Heart right ventricle (tissue), 16 donors: ENCODE measurements at places on chromosomes 7 and 10.

GRCh38 chr7:155729847-155730246, 82.4 kb downstream of the SHH start:
- H3K36me3 ChIP-seq = no peaks in the 10 kb centered on the region
- DNase-seq = no peak
- H3K4me1 ChIP-seq = peaks cover 8% of the 10 kb centered on the region
- no peaks in the 10 kb centered on the region for H3K27me3 ChIP-seq
- no peak overlapping the region for H3K4me3 ChIP-seq

GRCh38 chr10:79336739-79337138, 10.5 kb upstream of the PPIF start:
- H3K27me3 ChIP-seq = no peaks in the 10 kb centered on the region
- H3K4me1 ChIP-seq = no peaks in the 10 kb centered on the region
- H3K36me3 ChIP-seq = no peaks in the 10 kb centered on the region
- no peak overlapping the region for H3K4me3 ChIP-seq
- no peak for DNase-seq
- no peak overlapping the region for H3K27ac ChIP-seq

DNA sequence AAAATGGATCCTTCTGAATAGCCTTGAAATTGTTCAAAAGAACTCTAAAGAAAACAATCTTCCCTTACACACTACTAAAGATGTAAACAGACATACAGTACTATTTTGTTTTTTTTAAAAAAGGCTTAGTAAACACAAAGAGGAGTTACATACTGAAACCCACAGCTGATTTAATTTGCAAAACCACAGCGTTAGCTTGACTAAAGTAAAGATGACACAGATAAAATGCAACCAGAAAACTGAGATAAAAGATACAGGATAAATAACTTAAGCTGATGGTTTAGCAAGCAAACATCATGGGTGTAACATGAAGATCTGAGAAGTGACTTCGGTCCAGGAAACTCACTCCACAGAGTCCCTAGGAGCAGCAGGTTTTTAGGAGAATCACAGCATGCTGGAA, 21.8 kb downstream of the PRKCQ start:
- no peak for DNase-seq
- H3K4me3 ChIP-seq = no peak overlapping the region
- H3K27ac ChIP-seq = no peak overlapping the region
- no peaks in the 10 kb centered on the region for H3K36me3 ChIP-seq

- no peaks in the 10 kb centered on the region for H3K27me3 ChIP-seq
- DNase-seq = no peak
- no peak overlapping the region for H3K27ac ChIP-seq
- H3K4me3 ChIP-seq = no peak overlapping the region
These were observed 40.9 kb downstream of the CCNY start for GRCh38 chr10:35377050-35377728.

DNA sequence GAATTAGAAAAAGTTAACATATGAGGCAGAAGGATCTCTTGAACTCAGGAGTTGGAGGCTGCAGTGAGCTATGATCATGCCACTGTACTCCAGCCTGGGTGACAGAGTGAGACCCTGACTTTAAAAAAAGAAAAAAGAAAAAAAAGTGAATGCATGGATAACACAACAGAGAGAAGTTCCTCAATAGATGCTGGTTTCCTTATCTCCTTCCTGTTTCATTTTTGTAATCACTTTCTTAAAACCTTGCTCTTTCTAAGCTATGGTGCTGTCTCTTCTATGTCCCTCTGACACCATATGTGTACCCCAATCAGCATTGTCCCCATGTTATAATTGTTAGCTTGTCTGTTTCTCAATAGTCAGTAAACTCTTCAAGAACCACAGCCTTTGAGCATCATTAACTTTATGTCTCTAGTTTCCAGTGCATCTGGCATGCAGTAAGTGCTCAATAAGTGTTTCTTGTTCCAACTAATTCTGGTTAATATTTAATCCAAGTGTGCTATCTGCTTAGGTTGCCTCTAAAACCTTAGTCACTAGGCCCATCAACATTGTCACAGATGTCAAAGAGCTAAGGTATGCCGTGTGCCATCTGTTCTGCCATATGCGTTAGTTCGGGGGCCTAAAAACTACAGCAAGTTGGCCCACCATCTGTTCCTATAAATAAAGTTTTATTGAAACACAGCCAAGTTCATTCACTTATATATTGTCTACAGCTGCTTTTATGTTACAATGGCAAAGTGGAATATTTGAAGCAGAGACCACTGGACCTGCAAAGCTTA, 36.2 kb downstream of the MPP7 start:
- H3K27ac ChIP-seq = no peak overlapping the region
- H3K4me3 ChIP-seq = no peak overlapping the region
- H3K27me3 ChIP-seq = no peaks in the 10 kb centered on the region
- H3K36me3 ChIP-seq = no peaks in the 10 kb centered on the region

- DNase-seq = no peak
- H3K4me1 ChIP-seq = peaks cover 75% of the 10 kb centered on the region
- H3K4me3 ChIP-seq = no peak overlapping the region
- peak overlapping the region; percentile 91 for H3K27ac ChIP-seq
These were observed 8.9 kb downstream of the AGFG2 start for GRCh38 chr7:100547872-100548271.

- no peak overlapping the region for H3K27ac ChIP-seq
- H3K4me1 ChIP-seq = peaks cover 4% of the 10 kb centered on the region
- H3K4me3 ChIP-seq = peak overlapping the region; percentile 32
- no peaks in the 10 kb centered on the region for H3K36me3 ChIP-seq
These were observed 46.1 kb upstream of the ZMIZ1 start for GRCh38 chr10:79022565-79023230.

DNA sequence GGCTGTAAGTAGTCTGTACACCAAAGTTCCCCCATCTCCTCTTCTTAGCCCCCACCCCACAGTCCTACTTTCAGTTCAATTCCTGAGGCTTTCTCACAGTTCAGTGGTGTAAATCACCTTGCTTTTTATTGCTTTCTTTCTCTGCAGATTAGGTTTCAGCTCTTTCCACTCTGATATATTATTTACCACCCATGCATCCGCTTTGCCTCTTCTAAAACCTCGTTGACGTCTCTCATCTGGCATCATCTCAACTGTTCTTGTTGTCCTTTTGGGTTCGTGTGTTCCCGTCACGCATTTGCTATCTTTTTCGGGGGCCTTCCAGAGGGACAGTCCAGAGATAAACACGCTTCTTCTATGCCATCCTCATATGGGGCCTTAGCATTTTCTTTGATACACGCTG, 597.9 kb upstream of the DPP6 start:
- no peak overlapping the region for H3K27ac ChIP-seq
- H3K4me3 ChIP-seq = no peak overlapping the region
- no peaks in the 10 kb centered on the region for H3K36me3 ChIP-seq
- H3K4me1 ChIP-seq = no peaks in the 10 kb centered on the region
- peaks cover 8% of the 10 kb centered on the region for H3K27me3 ChIP-seq

DNA sequence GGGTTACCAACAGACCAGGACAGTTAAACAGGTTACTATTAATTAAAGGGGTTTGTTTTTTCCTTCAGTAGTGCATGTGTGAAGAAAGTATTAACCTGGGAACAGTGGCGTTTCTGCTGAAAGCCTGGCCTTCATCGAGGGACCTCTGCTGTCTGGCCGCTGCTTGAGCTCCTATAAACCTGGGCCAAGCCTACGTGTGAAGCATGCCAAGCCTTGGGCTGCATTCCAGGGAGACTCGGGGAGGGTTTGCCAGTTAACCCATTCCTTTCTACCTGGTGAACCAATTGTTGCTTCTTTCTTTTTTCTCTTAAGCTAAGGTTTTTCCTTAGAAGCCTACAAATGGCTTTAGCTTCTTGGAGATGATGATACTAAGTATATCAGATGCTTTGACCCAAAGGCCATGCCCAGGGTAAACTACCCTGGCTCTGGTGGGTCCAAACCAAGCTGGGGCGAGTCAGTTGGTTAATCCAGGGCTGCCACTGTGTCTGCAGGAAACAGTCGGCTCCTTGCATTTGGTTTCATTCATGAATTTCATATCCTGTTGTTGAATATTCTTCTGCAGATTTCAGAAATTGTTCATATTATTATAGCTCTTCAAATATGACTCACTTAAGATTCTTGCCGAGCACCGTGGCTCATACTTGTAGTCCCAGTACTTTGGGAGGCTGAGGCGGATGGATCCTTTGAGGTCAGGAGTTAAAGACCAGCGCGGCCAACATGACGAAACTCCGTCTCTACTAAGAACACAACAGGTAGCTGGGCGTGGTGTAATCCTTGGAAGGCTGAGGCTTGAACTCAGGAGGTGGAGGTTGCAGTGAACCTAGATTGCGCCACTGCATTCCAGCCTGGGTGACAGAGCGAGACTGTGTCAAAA, 23.8 kb downstream of the PFKP start:
- H3K27me3 ChIP-seq = no peaks in the 10 kb centered on the region
- H3K36me3 ChIP-seq = no peaks in the 10 kb centered on the region
- peak overlapping the region; percentile 41 for H3K27ac ChIP-seq
- DNase-seq = peak; percentile 61
- H3K4me3 ChIP-seq = no peak overlapping the region

DNA sequence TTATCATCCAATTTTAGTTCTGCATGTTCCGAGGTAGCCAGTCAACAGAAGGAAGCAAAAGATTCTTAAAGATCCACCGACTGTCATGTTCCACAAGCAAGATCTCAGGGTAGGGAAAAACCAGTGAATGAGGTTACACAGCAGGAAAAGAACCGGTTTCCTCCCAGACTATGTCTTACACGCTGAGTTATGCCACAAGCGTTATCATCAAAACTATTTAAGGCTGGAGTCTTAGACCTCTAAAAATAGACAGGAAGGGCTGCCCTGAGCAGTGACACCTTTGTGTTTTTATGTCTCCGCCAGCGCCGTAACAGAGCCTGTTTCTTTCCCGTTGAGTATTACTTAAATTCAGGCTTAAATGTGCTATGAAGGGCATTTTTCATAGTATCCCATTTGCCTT, 48.3 kb downstream of the PROSER2 start:
- peaks cover 44% of the 10 kb centered on the region for H3K4me1 ChIP-seq
- DNase-seq = no peak
- H3K4me3 ChIP-seq = no peak overlapping the region
- H3K27me3 ChIP-seq = no peaks in the 10 kb centered on the region
- H3K36me3 ChIP-seq = no peaks in the 10 kb centered on the region

GRCh38 chr10:80509403-80510161, 28.1 kb upstream of the SH2D4B start:
- no peak for DNase-seq
- peaks cover 20% of the 10 kb centered on the region for H3K4me1 ChIP-seq
- H3K27me3 ChIP-seq = no peaks in the 10 kb centered on the region
- H3K27ac ChIP-seq = peak overlapping the region; percentile 87

GRCh38 chr7:91168871-91169829, 95.1 kb upstream of the FZD1 start:
- no peaks in the 10 kb centered on the region for H3K36me3 ChIP-seq
- no peak overlapping the region for H3K4me3 ChIP-seq
- H3K4me1 ChIP-seq = no peaks in the 10 kb centered on the region
- no peaks in the 10 kb centered on the region for H3K27me3 ChIP-seq
- H3K27ac ChIP-seq = no peak overlapping the region
- no peak for DNase-seq

DNA sequence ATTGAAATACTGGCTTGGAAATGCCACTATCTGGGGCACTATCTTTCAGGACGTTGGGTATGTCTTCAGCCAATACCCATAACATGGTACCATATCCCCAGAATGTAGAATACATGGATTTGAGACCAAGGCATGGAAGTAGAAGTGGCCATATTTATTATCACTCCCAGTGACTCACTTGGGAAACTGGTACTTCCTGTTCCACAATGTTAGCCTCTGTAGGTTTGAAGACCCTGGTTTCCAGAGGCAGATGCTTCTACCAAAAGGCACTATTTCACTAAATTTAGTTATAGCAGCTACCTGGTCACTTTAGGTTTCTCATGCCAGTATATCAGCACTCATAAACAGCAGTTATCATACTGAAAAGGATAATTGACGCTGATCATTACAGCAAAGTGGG, 184.2 kb downstream of the CCDC71L start:
- no peaks in the 10 kb centered on the region for H3K27me3 ChIP-seq
- H3K4me1 ChIP-seq = no peaks in the 10 kb centered on the region
- H3K27ac ChIP-seq = no peak overlapping the region
- no peaks in the 10 kb centered on the region for H3K36me3 ChIP-seq
- DNase-seq = no peak

- H3K27ac ChIP-seq = no peak overlapping the region
- no peaks in the 10 kb centered on the region for H3K4me1 ChIP-seq
- H3K27me3 ChIP-seq = no peaks in the 10 kb centered on the region
- H3K36me3 ChIP-seq = no peaks in the 10 kb centered on the region
These were observed 7.5 kb upstream of the ZKSCAN1 start for GRCh38 chr7:100007887-100008286.

- no peaks in the 10 kb centered on the region for H3K27me3 ChIP-seq
- DNase-seq = no peak
- peak overlapping the region; percentile 65 for H3K4me3 ChIP-seq
- peaks cover 15% of the 10 kb centered on the region for H3K4me1 ChIP-seq
These were observed 739 bp upstream of the ALDH18A1 start for GRCh38 chr10:95657250-95657649.

- H3K27me3 ChIP-seq = peaks cover 95% of the 10 kb centered on the region
- H3K4me1 ChIP-seq = peaks cover 19% of the 10 kb centered on the region
- no peaks in the 10 kb centered on the region for H3K36me3 ChIP-seq
- DNase-seq = no peak
These were observed 2.4 kb downstream of the FEZF1 start for GRCh38 chr7:122301858-122302760.

DNA sequence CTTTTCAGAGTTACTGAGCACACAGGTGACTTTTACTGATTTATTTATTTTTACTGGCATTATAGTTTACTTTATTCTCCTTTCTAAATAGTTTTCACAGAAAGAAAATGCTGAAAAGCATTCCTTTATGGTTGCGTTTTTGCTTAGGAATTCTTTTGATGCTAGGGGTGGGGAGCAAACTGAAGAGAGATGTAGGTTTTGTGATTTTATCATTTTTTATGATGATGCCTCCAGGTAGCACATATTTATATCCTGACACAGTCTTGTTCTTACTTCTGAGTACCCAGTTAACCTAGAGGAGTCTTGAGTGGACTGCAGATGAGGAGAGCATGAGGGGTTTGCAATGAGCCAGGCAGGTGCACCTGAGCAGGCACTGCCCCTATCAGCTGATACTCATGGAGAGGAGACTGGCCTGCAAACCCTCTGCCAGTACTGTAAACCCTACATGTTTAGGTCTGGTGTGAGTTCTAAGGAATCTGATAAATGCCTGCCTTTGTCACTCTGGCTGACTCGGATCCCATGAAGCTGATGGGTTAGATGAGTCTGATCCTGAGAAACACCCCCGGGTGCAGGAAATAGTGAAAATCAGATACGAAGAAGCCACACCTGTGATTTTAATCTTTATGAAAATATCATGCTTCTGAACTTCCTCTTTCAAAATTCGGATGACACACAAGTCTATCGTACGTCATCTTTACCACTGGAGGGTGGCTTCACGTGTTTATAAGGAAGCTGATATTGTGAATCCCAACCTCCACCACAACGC, 302.9 kb downstream of the WDR37 start:
- DNase-seq = no peak
- H3K4me3 ChIP-seq = no peak overlapping the region
- H3K27ac ChIP-seq = no peak overlapping the region
- H3K27me3 ChIP-seq = peaks cover 41% of the 10 kb centered on the region

DNA sequence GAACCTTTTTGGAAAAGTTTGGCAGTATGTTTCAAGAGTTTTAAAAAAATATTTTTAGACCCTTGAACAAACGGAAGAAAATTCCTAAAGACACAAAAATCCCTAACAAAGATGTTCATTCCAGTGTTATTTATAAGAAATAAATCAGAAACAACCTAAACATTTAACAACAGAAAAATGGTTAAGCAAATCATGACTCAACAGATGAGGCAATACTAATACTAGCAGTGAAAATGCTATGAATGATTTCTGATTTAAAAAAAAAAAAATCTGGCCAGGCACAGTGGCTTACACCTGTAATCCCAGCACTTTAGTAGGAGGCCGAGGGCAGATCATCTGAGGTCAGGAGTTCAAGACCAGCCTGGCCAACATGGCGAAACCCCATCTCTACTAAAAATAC, 61.0 kb downstream of the ARHGAP12 start:
- H3K27ac ChIP-seq = no peak overlapping the region
- no peaks in the 10 kb centered on the region for H3K27me3 ChIP-seq
- H3K36me3 ChIP-seq = no peaks in the 10 kb centered on the region
- no peak overlapping the region for H3K4me3 ChIP-seq
- H3K4me1 ChIP-seq = no peaks in the 10 kb centered on the region
